ENCODE measurements at places on chromosomes 3 and 15.

- no peak for DNase-seq
Measured at GRCh38 chr3:148796799-148797198, 30.8 kb upstream of the CPB1 start.

- DNase-seq, result no peak
Measured at GRCh38 chr3:133330065-133330464, 69.8 kb upstream of the BFSP2 start.

DNA sequence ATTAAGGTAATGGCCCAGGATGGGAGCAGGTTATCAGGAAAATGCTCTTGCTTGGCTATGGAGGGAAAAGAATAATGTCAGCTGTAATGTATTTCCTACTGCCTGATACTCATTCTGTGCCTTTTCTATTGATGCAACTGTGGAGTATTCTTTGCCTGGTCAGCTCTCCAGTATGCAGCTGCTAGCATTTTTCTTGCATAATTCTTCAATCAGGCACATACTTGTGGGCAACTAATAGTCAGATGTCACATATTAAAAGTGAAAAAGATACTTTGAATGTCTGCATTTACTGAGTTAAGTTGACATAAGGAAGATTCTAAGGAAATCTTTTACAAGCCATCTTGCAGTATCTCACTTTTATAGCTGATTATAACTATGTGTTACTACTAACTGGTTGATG, 29.5 kb downstream of the CD80 start:
- no peak for DNase-seq

DNA sequence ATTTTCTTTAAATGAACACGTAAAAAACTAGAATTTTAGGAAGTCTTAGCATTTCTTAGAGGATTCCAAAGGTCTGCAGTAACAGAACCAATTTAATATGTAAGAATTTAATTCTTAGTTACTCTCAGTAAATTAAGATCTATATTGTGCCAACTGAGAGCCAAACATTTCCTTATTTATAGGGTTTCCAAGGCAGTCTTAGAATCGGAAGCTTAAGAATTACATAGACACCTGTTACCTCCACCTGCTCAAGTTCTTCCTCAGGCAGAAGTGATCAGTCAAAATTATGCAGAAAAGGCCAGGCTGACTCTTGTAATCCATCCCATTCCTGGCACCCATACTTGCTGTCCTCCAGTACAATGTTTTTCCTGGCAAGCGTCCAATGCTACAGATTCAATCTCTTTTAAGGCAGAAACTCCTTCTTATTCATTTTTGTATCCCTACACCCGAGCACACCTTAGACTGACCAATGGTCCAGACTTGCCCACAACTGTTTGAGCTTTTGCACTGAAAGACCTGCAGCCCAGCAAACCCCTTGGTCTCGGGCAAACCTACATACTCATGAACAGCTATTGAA, 64.3 kb downstream of the NCEH1 start:
- DNase-seq, result no peak

DNA sequence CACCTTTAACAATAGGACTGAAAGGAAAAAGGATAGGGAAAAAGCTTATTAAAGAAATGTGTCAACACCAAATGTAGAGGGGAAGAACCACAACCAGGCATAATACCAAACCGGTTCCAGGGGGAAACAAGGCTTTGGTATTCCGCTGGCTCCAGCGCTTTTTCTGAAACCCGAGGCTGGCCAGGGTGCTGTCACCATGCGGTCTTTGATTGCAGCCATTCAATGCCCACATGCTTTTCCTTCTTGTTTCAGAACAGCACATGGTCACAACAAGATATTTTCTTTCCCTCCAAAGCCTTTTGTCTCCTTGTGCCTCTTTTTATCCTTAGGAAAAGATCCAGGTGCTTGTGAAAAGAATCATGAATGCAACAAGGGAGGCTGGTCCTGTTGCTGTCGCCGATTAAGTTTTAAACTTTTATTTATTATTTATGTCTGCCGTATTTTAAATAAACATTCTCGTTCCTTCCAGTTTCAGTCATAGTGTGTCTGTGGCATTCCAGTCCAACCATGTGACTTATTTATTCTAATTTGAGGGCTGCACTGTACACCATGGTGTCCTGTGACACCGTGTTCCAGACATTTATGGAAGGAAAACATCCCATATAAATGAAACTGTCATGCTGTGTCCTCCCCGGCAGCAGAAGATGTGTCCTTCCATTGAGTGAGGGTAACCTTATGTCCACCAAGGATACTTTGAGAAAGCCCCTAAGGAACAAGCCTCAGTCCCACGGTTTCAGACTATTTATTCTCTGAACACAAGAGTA, 41.1 kb downstream of the CCK start:
- DNase-seq, result no peak

Data from thymus (tissue), 14 donors.